ENCODE measurements at places on chromosomes 16 and 17.
A peak's percentile ranks its signal among the peaks of the same experiment; 100 is the strongest.

GRCh38 chr16:69182730-69183416 is 4.1 kb upstream of the SNTB2 start:
- DNase-seq = no peak

DNA sequence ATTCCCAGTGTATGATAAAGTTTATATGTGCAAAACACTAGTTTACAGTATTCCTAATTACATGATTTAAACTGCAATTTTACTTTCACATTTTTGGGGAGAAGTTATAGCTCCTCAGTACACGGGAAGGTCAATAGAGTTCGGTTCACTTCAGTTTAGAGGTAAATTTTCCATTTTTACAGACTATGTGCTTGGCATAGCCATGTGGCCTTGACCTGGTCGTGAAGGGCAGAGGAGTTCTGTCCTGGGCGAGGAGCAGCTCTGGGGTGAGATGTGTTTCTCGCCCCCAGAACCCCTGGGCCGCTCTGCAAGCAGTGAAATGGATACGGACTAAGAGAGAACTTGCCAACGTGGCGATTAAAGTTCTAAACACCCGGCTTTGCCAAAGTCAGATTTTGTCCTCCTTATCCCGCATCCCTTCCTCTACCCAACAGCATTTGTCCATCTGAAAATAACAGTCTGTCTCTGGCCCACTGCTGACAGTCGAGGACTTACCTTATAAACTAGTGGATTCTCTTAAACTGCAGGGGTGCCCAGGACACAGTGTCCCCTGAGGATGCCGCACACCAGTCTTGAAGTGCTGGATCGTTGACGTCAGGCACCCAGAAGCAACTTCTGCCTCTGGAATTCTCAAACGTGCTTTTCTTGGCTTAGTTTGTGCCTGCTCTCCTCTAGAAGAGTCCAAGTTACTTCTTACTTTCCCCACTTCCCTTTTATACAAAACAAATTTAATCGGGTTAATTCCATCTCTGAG is 1.5 kb upstream of the SIAH1 start:
- no peak for DNase-seq

GRCh38 chr17:50426814-50427787 is 1.1 kb downstream of the ACSF2 start:
- peak; percentile 16 for DNase-seq

- DNase-seq = no peak
These were observed 19.1 kb upstream of the KPNB1 start for GRCh38 chr17:47630614-47631013.

DNA sequence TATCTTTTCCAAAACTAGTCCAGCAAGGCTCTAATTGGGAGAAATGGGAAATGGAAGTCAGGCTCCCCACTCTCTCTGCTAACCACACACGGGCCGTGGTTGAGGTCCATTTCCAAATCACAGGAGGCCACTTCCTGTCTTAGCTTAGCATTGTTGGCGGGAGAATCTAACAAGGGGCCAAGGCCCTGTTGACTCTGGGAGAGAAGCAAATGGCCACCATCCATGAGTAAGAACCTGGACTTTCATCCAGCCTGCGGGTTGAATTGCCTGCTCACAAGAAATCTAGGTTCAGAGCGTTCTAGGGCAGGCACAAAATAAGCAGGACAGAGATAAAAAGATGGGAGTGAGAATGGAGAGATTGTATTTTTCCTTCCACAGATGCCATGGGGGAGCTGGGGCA is 5.7 kb downstream of the FAM20A start:
- no peak for DNase-seq

GRCh38 chr16:6993544-6993943 is 339.1 kb upstream of the RBFOX1 start:
- no peak for DNase-seq

- DNase-seq = no peak
These were observed 72.1 kb downstream of the MGAT5B start for GRCh38 chr17:76940295-76940694.

- DNase-seq = no peak
These were observed 2.4 kb upstream of the EIF1 start for GRCh38 chr17:41686281-41686680.

DNA sequence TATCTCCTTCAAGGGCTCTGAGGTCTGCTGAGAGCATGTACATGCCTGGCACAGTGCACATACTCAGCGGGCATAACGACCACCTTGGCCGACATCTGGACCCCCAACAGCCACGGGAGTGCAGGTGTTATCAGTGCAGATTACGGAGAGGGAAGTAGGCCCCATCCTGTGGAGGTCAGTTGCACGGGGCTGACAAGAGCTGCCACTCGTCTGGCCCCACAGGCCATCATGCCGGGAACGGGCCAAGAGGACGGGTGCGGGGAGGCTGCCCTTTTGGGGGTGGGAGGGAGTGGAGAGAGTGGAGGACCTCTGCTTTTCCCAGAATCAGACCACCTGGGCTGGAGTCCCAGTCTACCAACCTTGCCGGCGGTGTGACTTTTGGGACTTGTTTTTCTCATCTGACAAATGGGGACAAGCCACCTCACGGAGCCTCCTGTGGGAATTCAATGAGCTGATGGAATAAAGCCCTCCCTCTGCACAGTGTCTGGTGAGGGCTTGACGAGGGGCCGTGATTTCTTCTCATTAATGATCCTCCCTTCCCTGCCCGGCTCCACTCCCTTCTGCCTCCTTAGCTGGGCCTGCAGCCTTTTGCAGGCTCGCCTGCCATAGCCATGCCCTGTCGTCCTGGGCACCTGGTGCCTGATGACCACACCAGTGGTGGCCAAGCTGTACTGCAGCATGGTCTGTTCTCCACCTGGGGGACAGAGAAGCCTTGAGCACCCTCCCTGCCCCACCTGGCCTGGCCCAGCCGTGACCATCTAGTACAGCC is 4.6 kb downstream of the PRSS33 start:
- no peak for DNase-seq

DNA sequence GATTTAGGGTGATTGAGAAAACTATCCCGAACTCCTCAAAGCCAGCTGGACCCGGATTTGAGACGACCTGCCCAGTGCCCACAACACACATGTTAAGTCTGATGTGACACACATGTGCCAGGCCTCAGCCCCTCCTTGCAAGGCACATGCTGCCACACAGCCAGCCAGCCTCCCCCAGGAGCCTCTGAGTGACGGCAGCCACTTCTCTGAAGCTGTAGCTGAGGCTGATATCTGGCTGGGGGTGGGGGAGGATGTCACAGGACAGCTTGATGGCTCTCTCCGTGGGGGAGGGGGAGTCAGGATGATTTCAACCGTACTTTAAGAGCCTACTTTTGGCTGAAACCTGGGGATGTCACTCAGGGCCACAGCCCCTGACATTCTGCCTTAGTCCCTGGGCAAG is 40.9 kb downstream of the SRCIN1 start:
- no peak for DNase-seq

GRCh38 chr17:44349553-44350070 is 4.5 kb downstream of the GRN start:
- DNase-seq = no peak

DNA sequence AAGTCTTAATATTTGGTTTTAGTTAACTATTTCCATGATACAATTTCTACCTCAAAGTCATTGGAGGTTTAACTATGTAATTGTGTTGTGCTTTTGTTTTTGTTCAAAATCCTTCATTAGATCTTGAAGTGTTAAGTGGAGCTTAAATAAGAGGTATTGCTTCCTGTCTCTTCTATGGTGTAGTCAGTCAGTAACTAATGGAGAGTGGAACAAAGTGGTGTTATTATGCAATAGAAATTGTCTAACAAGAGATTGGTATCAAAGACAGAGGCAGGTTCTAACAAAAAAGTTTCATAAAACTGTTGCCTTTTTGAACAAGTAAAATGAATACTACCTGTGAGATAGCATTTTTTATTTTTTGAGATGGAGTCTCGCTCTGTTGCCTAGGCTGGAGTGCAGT is 45.2 kb downstream of the GRB7 start:
- DNase-seq = no peak

DNA sequence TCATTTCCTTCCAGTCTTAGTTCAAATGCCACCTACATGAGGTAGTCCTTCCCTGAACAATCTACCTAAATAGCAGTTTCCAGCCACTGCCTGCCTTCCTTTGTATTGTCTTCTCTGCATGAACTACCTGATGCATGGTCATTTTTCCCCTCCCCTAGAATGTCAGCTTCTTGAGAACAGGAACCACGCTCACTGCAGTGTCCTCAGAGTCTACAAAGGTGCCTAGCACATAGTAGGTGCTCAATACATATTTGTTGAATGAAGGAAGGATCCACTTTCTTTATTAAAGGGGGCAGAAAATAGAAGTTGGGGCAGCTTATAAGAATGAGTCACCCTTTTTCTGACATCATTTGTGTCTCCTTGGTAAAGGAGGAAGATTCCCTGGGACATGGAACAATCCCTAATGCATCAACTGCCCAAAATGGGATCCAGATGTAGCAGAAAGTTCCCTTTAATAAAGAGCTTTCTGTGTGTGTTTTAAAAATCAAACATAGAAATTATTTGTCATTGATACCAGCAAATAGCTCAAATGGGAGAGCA is 4.4 kb upstream of the CYLD start:
- DNase-seq = no peak

GRCh38 chr17:47990962-47991731 is 20.2 kb downstream of the CDK5RAP3 start:
- DNase-seq = no peak

- peak; percentile 61 for DNase-seq
These were observed 43.5 kb downstream of the REXO5 start for GRCh38 chr16:20849589-20850390.

GRCh38 chr16:88924834-88925539 is 52.0 kb downstream of the CBFA2T3 start:
- no peak for DNase-seq

GRCh38 chr16:66442502-66443268 is 15.6 kb downstream of the BEAN1 start:
- no peak for DNase-seq
